ENCODE measurements at places on chromosomes 12 and 14. TPM values are rescaled to one million over a fixed set of nuclear protein-coding genes. Genes with fewer than 3 reads are reported as not detected.

GRCh38 chr14:38073641-38074040 is 134.1 kb upstream of the SSTR1 start:
- H3K4me3 ChIP-seq: peak overlapping the region; percentile 43
- H3K27ac ChIP-seq: peak overlapping the region; percentile 68
- no peaks in the 10 kb centered on the region for H3K27me3 ChIP-seq
- no peak for DNase-seq
- H3K36me3 ChIP-seq: peaks cover 4% of the 10 kb centered on the region
- peaks cover 57% of the 10 kb centered on the region for H3K4me1 ChIP-seq

DNA sequence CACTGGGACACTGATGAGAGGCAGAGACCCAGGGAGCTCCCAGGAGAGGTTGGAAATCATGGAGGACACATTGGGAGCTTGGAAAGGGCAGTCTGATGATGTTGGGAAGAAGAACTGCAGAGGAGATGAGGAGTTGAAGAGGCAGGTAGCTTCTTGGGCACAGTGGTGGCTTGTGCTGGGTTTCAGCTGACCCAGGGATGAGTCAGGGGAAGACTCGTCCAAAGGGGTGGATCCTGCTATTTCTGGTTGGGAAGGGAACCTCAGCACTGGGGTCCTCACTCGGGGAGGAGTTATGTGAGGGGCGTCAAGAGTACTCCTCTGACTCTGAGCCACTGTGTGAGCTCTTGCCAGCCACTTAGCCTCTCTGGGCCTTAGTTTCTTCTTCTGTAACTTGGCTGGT is 11.5 kb downstream of the ADCY4 start:
- DNase-seq: no peak
- peaks cover 24% of the 10 kb centered on the region for H3K4me1 ChIP-seq
- no peak overlapping the region for H3K27ac ChIP-seq
- no peaks in the 10 kb centered on the region for H3K36me3 ChIP-seq
- no peak overlapping the region for H3K4me3 ChIP-seq

A2M gene
- not detected for total RNA-seq

TRPV4 gene
- total RNA-seq: not detected

TM7SF3 gene
- total RNA-seq: 54.0 TPM

DNA sequence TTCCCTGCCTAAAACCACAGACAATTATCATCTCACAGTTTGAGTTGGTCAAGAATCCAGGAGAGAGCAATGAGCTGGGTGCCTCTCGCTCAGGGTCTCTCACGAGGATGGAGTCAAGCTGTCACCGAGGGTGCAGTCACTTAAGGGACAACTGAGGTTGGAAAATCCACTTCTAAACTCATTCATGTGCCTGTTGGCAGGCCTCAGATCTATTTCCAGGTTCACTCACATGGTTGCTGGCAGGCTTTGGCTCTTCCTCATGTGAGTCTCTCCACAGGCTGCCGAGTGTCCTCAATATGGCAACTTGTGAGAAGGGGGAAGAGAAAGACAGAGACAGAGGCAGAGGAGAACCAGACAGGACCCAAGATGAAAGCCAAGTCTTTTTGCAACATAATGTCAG is 10.5 kb upstream of the OR10P1 start:
- H3K27me3 ChIP-seq: peaks cover 13% of the 10 kb centered on the region
- H3K4me3 ChIP-seq: no peak overlapping the region
- H3K27ac ChIP-seq: no peak overlapping the region
- peaks cover 11% of the 10 kb centered on the region for H3K4me1 ChIP-seq
- no peaks in the 10 kb centered on the region for H3K36me3 ChIP-seq

- H3K27me3 ChIP-seq: peaks cover 5% of the 10 kb centered on the region
- no peak overlapping the region for H3K27ac ChIP-seq
- H3K36me3 ChIP-seq: no peaks in the 10 kb centered on the region
- no peak overlapping the region for H3K4me3 ChIP-seq
- H3K4me1 ChIP-seq: peaks cover 5% of the 10 kb centered on the region
These were observed 96.2 kb upstream of the NAP1L1 start for GRCh38 chr12:76180401-76181277.

GPR135 gene
- 1.8 TPM for total RNA-seq

Measured in activated CD8-positive, alpha-beta T cell treated with anti-CD3 and anti-CD28 coated beads, Interleukin-2, amount 10 ng/mL, durations not matched to agents 7 days and 5 days (primary cell).